Keratinocyte (primary cell): ENCODE measurements at places on chromosomes 4 and X.
A peak's percentile ranks its signal among the peaks of the same experiment; 100 is the strongest.

DNA sequence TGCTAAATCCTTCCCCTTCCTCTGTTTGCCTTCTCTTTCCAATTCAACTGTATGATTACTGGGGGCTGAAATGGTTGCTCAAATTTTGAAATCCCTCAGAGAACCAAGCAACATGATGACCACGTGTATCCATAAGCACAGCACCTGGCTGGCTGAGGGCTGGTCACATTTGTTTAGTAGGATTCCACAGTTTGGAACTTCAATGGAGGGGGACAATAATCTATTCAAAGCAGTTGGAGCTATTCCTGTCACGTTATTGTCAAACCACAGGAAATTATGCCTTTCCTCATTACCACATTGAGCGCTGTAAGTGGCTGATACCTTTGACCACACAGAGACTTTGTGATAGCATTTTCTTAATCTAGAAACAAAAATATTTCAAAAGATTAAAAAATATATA lies 7.0 kb downstream of the TMSB4X start:
- DNase-seq = no peak

GRCh38 chr4:156710365-156711192 lies 261.0 kb downstream of the PDGFC start:
- DNase-seq = no peak

- peak; percentile 19 for DNase-seq
Observed at GRCh38 chr4:7430368-7430964, 4.3 kb downstream of the PSAPL1 start.

DNA sequence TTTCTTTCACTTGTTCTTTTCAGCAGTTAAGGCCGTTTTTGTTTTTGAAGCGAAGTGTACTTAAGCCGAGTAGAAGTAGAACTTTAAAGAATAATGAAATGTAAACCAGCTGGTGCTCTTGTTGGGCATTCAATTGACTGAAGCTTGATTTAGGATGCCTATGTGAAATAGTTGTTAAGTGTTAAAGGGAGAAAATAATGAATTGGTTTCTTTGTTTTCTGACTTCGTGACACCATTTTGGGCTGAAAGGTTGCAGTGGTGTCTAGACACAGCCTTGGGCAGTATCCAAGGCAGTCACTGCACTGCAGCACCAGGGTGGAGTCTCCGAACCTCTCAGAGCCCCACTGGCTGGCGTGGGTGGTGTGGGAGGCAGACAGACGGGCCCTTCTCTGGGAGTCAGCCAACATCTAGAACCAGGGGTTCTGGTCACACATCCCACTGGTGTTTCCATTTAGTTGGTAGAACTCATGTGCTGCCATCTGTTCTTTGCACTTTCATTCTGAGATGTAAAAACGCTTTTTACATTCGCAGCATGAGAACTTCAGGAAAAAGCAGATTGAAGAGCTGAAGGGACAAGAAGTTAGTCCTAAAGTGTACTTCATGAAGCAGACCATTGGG lies 3.5 kb downstream of the UCHL1 start:
- no peak for DNase-seq

- DNase-seq = no peak
Observed at GRCh38 chr4:73967866-73968265, 14.0 kb downstream of the PF4 start.

- DNase-seq = no peak
Observed at GRCh38 chr4:177293208-177294033, 16.3 kb upstream of the NEIL3 start.

- no peak for DNase-seq
Observed at GRCh38 chrX:121639781-121640180, 592.4 kb downstream of the GLUD2 start.

GRCh38 chr4:38268108-38268820 lies 308.1 kb downstream of the PTTG2 start:
- no peak for DNase-seq

GRCh38 chrX:95903490-95903889 lies 781.2 kb upstream of the DIAPH2 start:
- no peak for DNase-seq

- DNase-seq = no peak
Observed at GRCh38 chrX:133980832-133981588, 4.4 kb downstream of the GPC3 start.

DNA sequence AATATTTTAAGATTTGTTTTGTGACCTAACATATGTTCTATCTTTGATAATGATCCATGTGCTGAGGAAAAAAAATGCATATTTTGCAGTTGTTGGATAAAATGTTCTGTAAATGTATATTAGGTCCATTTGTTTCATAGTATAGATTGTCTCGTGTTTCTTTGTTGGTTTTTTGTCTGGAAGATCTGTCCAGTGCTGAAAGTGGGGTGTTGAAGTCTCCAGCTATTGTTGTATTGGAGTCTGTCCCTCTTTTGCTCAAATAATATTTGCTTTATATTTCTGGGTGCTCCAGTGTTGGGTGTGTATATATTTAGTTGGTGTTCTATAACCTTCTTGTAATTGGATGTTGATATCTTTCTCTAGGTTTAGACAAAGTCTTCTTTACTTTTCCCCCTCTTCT lies 53.2 kb upstream of the FRMPD3 start:
- DNase-seq = no peak

- DNase-seq = no peak
Observed at GRCh38 chr4:86346320-86346719, 13.5 kb downstream of the MAPK10 start.

DNA sequence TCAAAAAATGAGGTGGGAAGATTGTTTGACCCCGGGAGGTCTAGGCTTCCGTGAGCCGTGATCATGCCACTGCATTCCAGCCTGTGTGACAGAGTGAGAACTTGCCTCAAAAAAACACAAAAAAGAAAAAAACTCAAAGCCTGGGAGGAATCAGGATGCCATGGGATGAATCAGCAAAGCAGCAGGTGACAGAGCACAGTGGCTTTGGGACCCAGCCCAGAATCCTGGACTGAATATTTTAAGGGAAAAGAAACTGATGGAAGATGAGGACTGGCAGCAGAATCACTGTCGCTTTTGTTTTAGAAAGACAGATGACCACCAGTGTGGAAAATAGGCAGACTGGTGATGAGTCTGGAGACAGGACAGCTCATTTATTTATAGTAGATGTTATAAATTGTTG lies 16.6 kb downstream of the S100G start:
- DNase-seq = no peak

- DNase-seq = no peak
Observed at GRCh38 chr4:89929425-89930159, 34.9 kb downstream of the MMRN1 start.

GRCh38 chr4:64158648-64159326 lies 250.5 kb downstream of the TECRL start:
- peak; percentile 33 for DNase-seq

- DNase-seq = no peak
Observed at GRCh38 chrX:11100281-11101035, 10.7 kb upstream of the HCCS start.

DNA sequence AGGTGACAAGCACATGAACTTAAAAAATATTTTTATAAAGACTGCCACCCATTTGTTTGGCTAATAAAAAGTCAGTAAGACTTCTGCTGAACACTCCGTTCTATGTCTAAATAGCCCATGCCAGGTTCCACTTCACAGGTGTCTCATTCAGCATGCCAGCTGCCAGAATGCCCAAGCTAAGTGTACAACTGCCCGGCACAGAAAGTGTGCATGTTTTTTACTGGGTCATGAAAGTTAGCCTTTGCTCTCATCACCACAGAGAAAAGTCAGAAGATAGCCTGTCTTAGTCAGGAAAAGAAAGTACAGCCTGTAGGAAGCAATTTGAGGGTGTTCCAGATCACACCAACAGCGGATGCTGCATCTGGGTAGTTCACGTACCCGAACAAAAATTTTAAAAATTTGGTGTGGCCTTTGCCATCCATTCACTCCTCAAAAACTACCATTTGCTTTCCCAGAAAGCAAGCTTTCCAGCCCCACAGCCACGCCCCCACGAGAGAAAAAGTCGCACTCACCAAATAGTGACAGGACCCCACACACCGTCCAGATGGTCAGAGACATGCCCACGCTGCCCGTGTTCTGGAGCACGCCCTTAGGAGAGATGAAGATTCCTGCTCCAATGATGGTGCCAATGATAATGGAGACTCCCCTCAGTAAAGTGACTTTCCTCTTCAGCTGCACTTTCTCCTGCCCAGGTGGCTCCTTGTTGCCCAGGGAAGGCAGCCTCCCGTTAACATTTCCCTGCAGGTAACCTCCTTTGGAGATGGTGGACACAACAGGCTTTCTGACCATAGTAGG lies 671 bp downstream of the SLC7A11 start:
- DNase-seq = no peak

DNA sequence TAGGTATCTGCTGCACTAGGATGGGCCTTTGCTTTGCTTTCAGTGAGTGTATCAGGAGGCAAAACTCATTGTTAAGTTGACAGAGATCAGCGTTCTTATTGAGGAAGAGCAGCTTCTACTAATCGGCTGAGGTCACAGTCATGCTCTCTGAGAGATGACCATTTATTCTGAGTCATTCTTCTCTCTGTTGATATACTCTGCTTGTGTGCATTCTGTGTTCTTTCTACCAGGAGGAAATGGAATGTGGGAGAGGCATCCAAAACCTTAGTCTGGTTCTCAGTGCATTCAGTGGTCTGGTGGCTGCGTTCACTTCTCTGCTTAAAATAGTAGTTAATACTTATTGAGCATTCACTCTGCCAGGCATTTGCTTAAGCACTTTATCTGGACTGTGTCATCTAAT lies 66.2 kb downstream of the RRAGB start:
- DNase-seq = no peak

DNA sequence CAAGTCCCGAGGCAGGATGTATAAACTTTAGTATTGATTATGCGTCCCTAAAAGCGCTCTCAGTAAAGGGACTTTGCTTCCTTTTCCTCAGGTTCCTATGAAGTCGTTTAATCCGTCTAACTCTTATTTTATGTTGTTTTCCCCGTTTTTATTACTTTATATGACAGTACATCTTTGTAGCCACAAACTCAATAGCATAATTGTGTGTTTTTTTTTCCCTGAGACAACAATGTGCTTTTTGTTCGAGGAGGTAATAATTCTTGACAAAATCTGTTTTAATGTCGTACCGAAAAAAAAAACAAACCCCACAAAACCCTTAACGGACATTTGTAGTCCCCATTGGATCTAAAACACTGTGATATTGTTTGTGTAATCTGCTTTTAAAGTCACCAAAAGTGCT lies 17.9 kb upstream of the PPP2R3B start:
- DNase-seq = no peak

GRCh38 chr4:40808926-40809457 lies 59.2 kb downstream of the NSUN7 start:
- DNase-seq = no peak

DNA sequence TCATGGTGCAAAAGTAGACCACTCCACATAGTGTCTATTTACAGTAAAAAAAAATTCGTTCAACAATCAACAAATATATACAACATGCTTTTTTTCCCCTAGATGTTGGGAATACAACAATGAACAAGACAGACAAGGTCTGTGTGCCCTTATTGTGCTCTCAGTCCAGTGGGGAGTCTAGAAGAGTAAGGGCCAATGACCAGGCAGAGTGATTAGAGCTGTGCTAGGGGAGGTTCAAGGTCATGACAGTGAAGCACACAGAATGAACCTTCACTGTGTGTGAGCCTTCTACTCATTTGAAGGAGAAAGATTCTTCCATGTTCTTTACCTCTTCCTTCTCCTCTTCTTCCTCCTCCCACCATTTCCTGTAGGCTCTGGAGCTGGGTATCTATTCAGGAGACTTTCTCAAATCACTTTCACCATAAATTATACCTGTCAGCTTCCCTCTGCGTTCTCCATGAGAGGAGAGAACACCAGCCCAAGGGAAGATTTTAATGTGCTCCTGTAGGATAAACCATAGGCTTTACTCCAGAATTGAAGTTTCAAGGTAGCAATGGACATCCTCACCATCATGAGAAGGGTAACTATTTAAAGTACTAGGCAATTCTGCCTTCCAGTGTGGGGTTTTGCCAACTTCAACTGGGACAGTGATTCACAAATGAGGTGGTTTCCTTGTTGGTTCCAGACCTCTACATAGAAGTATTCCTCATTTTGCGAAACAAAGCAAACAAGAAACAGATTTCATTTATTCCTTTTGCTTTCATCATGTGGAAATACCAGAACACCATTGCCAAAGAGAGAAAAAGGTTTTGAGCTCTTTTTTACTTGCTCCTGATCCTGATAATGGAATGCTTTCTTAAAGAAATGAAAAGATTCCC lies 246.9 kb upstream of the GPC4 start:
- DNase-seq = no peak

GRCh38 chr4:83922402-83922801 lies 386.5 kb downstream of the GPAT3 start:
- no peak for DNase-seq

DNA sequence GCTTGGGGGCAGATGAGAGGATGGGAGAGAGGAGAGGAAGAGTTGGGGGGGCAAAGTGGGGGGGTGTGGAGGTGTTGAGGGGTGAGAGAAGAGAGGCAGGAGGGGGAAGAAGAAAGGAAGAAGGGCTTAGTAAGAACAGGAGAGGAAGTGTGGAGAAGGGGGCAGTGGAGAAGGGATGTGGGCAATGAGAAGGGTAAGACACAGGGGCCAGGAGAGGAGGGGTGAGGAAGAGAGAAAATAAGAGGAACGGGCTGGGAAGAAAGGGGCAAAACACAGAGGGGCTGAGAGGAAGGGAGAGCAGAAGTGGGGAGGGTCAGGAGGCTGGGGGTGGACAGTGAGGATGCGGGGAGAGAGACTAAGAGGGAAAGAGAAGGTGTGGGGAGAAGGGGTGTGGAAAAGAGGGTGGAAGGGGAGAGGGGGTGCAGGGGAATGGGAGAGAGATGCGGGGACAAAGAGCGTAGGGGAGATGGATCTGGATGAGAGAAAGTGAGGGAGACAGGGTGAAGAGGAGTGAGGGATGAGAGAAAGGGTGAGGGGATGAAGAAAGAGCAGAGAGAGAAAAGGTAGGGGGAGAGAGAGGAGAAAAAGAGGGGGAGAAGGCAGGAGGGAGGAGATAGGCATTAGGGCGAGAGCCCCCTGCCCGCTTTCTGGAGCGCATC lies 12.9 kb downstream of the SH3KBP1 start:
- no peak for DNase-seq

GRCh38 chr4:26226629-26227376 lies 94.0 kb upstream of the RBPJ start:
- DNase-seq = no peak

- DNase-seq = no peak
Observed at GRCh38 chr4:8508740-8509139, 68.2 kb downstream of the TRMT44 start.

- no peak for DNase-seq
Observed at GRCh38 chr4:7077371-7077770, 9.5 kb upstream of the GRPEL1 start.
